ENCODE measurements at places on chromosomes 5 and 9.
A peak's percentile ranks its signal among the peaks of the same experiment; 100 is the strongest.

DNA sequence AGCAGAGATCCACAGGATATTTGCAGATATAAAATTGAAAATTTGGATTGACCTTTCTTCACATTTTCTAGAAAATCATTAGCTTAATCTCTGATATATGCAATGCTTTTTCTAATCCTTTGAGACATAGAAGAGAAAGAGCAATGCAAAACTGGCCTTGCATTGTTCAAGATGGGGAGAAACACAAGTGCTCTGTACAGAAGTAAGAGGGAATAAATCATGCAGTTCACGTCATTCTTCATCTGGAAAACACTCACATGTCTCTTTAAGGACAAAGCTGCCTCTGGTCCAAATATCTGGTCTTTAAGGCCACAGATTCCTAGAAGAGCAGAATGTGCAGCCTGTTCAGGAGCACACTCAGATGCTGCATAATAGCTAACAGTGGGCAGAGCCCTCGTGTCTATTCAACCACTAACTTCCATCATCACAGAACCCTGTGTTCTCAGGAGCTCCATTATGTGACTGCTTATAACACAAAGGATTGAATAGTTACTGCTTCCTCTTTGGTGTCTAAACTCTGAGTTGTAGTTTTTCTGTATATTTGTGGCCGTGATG is 277.5 kb downstream of the PLK2 start:
- no peak for DNase-seq

GRCh38 chr9:73183428-73183827 is 31.8 kb downstream of the ANXA1 start:
- no peak for DNase-seq

GRCh38 chr9:105978336-105978735 is 284.0 kb downstream of the TMEM38B start:
- DNase-seq = no peak

GRCh38 chr5:22908586-22908985 is 55.4 kb upstream of the CDH12 start:
- no peak for DNase-seq

DNA sequence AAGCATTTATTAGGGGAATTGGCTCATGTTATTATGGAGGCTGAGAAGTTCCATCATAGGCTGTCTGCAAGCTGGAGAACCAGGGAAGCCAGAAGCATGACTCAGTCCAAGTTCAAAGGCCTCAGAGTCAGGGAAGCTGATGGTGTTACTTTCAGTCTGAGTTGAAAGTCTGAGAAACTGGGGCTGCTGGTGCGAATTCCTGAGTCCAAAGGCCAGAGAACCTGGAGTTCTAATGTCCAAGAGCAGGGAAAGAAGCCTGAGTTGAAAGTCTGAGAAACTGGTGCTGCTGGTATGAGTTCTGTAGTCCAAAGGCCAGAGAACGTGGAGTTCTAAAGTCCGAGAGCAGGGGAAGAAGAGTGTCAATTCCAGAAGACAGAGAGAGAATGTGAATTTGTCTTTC is 641.1 kb downstream of the ISL1 start:
- DNase-seq = no peak

GRCh38 chr9:26292943-26293342 is 599.7 kb downstream of the CAAP1 start:
- DNase-seq = no peak

DNA sequence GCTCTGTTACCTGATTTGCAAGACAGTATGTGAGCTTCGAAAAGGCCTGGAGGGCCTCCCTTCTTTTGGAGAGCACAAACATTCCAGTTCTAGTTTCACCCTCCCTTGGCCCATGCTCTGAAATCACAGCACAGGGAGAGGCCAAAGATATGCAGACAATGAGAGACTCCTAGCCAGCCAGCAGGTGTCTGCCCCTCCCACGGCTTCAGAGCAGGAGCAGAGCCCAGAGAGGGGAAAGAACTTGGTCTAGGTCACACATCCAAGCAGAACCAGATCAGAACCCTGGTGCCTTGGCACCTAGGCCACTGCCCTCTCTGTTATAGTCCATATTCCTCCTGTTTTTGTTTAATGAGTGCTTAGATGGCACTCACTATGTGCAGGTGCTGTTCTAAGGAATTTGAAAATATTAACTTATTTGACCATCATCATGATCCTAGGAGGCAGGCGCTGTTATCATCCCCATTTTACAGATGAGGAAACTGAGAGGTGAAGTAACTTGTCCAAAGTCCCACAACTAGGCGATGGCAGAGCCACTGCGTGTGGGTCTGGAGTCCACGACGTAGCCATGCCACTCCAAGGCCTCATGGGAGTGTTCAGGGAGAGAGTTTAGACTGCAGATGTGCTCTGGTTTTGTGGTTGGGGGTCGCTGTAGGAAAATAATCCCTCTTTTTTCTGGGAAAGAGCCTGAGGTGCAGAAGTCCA is 27.2 kb downstream of the TMOD1 start:
- no peak for DNase-seq

DNA sequence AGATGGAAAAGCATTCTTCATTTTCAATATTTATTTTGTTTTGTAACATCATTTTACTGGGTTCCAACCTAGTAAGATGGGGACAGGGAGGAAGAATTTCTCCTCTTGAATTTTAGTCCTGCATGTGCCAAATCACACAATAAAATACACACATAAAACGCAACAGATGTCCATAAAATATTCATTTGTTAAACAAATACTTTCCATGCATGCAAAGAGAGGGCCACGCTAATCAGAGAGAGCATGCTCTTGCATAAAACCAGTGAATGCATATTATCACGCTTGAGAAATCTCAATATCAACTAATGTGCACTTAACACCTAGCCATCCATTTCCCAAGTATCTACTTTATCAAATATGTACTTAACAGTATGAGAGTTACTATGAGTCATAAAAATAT is 212.6 kb upstream of the TARS1 start:
- no peak for DNase-seq

GRCh38 chr5:170429014-170429413 is 39.8 kb upstream of the KCNMB1 start:
- no peak for DNase-seq

DNA sequence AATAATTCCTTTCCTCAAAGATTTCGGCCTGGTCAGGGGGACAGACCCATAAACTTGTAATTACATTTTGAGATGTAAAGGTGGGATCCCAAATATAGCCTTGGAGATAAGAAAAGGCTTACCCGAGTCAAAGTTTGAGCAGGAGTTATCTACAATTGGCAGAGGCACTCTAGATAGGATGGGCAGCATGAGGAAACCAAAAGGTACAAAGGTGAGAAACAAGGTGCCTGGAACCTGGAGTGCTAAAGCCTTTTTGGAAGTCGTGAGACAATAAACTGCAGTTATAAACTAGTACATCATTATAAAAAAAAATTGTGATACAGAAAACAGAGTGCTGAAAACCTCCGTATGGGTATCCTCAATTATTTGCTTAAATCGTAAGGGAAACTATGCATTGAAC is 212.4 kb downstream of the EFNA5 start:
- DNase-seq = no peak

- DNase-seq = no peak
Measured at GRCh38 chr9:122040561-122041242, 52.4 kb downstream of the TTLL11 start.

- DNase-seq = no peak
Measured at GRCh38 chr5:43193181-43193893, 1.3 kb downstream of the NIM1K start.

DNA sequence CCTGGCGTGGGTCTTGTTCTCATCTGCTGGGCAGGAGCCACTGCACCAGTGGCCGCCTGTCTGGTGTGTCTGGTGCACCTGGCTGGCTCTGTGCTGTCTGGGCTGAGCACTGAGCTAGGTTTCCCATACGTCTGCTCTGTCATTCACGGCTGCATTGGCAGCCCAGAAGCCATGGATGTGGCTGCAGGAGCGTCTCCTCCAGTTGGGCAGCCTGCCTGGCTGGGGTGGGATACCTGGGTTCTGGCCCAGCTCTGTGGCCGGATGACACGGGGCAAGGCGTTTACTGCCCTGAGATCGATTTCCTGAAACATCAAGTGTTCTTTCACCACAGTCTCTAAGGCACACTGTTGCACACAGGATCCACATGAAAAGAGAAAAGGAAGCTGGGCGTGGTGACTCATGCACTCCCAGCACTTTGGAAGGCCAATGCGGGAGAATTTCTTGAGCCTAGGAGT is 25.5 kb upstream of the SLC25A51 start:
- no peak for DNase-seq

DNA sequence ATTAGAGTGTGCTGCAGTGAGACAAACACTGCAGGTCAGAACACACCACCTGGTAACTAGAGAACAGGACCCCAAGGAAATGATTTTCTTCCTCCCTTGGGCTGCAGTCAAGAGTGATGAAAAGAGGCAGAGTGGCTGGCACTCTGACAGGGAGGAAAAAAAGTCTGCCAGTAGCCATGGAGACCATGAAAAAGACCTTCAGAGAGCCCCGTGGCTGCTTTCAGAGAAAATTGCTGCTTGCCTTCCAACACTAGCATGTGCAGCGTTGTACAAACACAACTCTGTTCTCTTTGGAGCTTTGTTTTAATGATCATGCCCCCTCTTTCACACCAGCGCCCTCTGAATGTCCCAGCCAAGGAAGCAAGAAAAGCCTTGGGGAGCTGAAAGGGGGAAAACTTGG is 68.8 kb downstream of the ANKRD55 start:
- DNase-seq = no peak

- DNase-seq = no peak
Measured at GRCh38 chr5:5419291-5420210, 2.9 kb upstream of the ICE1 start.

- DNase-seq = no peak
Measured at GRCh38 chr9:33868440-33868973, 51.5 kb downstream of the UBE2R2 start.

DNA sequence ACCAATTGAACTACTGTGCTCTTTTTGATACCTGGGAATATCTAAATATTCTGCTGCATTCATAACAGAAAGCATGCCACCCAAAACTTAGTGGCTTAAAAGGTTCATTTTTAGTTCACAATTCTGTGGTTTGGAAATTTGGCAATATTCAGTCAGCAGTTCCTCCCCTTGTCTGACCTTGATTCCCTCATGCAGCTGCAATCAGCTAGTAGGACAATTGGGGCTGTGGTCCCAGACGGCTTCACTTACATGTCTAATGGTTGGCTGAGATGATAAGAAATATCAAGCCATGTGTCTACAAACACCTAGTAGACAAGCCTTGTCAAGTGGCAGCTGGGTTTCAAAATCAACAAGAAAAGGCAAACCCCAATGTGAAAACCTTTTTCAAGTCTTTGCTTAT is 51.3 kb downstream of the ANXA1 start:
- no peak for DNase-seq

- DNase-seq = no peak
Measured at GRCh38 chr5:213803-214395, 4.1 kb downstream of the CCDC127 start.

DNA sequence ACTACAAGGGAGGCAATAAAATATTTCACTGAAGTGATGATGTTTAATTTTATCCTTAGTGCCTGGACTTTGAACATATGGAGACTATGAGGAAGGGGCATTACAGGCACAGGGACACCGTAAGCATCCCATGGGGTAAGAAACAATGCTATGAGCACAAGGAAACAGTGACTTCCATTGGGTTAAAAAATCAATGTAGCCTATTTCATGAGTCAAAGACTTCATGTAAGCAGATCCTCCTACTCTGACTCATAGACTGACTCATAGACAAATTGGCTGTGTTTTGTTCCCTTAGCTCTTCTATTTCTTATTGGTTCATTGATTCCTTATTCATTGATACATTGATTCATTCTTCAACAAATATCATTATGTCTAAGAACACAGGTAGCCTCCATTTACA is 351.0 kb downstream of the PRELID2 start:
- no peak for DNase-seq

GRCh38 chr9:137825324-137825989 is 52.1 kb upstream of the CACNA1B start:
- DNase-seq = no peak

GRCh38 chr5:16740811-16741392 is 124.1 kb upstream of the RETREG1 start:
- DNase-seq = no peak

DNA sequence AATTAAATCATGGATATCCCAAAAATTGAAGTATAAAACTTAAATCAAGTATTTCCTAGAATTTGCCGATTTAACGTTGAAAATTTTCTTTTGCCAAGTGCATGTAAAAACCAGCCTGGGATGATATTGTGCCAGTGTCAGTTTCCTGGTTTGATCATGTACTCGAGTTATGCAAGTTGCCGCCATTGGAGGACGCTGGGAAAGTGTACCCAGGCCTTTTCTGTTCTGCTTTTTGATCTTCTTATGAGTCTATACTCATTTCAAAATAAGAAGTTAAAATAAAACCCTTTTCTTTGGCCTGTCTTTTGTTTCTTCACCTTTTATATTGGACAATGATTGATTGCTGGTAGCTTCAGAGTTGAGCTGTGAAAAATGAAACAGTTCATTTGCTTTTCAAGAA is 93.1 kb upstream of the NFIL3 start:
- DNase-seq = no peak

DNA sequence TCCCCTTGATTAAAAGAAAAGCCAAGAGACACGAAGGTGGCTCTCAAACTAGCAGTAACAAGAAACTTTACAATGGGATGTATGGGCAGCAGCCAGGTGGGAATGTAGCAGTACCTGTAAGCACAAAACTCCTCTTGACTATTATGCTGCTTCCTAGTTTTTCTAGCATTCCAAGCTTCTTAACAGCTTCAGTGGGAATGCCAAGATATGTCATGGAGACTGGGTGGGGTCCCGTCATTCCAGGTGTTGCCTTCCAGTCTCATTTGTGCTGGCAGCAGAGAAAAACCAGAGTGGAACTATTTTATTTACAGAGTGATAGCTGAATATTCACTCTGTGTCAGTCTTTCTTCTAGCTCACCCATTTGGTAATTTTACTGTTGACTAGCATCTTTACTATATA is 236.6 kb downstream of the ARL15 start:
- DNase-seq = no peak

GRCh38 chr5:32299059-32299677 is 13.6 kb downstream of the MTMR12 start:
- no peak for DNase-seq

DNA sequence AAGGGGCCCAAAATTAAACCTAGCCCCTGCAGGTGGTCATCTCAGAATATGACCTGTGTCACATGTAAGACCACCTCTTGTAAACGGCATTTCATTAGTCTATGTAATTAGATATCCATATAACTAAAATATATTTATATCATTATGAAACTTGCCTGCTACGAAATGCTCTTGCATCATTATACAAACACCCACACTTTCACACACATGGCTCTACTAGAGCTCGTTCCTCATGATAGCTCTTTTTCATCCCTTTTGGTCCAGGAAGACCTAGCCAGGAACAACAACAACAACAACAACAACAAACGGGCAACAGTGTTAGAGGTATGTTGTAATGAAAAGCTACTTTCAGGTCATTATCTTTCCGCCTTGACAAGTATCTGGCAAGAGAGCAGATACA is 58.6 kb downstream of the LHFPL2 start:
- DNase-seq = no peak

- no peak for DNase-seq
Measured at GRCh38 chr9:102950346-102950745, 44.8 kb upstream of the CYLC2 start.

- no peak for DNase-seq
Measured at GRCh38 chr5:145825751-145826180, 9.4 kb downstream of the PRELID2 start.

- DNase-seq = no peak
Measured at GRCh38 chr5:61840361-61840760, 465.6 kb upstream of the KIF2A start.

- no peak for DNase-seq
Measured at GRCh38 chr9:90274725-90275124, 367.9 kb downstream of the DIRAS2 start.

GRCh38 chr5:132500931-132501628 is 10.5 kb upstream of the IRF1 start:
- peak; percentile 64 for DNase-seq
